Hematopoietic multipotent progenitor cell treated with erythropoietin and hydrocortisone succinate and interleukin-3 and kit ligand, for 15 days (in vitro differentiated cells): ENCODE measurements at places on chromosomes 13 and 19.

GRCh38 chr19:35973487-35973886, 21.5 kb upstream of the SDHAF1 start:
- no peak for DNase-seq

DNA sequence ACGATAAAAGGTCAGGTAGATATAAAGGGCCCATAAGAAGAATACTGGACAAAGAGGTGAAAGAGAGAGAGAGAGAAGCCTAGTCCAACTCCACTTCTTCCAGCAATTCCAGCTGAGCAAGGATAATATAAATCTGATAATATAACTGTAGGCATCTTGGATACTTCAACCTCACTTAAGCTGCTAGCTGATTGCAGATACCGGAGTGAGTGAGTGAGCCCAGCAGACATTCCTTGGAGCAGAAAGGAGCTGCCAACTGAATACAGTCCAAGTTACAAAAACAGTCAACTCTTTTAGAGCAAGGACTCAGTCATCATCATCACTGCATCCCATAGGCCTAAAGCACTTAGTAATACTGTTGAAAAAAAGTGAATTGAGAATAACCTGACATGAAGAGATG, 387.6 kb downstream of the SLITRK6 start:
- no peak for DNase-seq

- DNase-seq = no peak
These were observed 186.3 kb downstream of the TDRD3 start for GRCh38 chr13:60583196-60583888.

DNA sequence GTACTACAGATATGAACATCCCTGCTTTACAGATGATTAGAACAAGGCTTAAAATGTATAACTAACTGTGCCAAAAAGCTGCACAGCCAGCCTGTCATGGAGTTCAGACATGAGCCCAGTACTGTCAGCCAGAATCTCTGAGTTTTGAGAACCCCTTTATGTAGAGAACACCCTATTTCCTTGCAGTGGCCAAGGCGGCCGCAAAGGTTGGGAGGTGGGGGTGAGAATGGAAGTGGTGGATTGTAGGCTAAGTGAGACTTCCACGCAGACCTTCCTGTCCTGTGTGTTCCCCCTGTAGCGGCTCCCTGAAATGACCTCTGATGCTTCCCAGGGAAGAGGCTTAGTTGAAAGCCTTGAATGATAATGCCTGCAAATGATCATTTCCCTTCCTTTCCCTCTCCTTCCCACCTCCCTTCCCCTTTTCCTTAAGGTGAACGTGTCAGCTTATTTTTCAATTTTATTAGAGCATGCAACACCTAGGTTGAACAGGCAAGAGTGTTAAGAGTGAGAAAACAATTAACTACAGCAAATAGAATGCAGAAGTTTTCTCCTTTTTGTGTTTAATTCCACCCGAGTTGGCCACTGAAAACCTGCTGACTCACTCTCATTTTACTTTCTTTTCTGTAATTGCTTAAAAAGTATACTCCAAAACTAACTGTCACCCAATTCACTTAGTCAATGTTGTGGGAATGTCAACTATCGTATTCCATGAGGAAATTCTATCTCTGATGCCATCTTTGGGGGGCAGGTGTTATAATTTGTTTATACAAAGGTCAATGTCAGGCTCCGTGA, 167.0 kb upstream of the EDNRB start:
- no peak for DNase-seq

- DNase-seq = no peak
These were observed 181.5 kb downstream of the POSTN start for GRCh38 chr13:37417060-37417441.

GRCh38 chr13:73532582-73532981, 473.8 kb downstream of the KLF5 start:
- DNase-seq = no peak

- no peak for DNase-seq
These were observed 439.1 kb upstream of the ZNF507 start for GRCh38 chr19:31906111-31906871.

- no peak for DNase-seq
These were observed 16.1 kb downstream of the TTYH1 start for GRCh38 chr19:54431255-54431838.

- DNase-seq = peak; percentile 79
These were observed 6.5 kb upstream of the HSD17B14 start for GRCh38 chr19:48842789-48843162.

DNA sequence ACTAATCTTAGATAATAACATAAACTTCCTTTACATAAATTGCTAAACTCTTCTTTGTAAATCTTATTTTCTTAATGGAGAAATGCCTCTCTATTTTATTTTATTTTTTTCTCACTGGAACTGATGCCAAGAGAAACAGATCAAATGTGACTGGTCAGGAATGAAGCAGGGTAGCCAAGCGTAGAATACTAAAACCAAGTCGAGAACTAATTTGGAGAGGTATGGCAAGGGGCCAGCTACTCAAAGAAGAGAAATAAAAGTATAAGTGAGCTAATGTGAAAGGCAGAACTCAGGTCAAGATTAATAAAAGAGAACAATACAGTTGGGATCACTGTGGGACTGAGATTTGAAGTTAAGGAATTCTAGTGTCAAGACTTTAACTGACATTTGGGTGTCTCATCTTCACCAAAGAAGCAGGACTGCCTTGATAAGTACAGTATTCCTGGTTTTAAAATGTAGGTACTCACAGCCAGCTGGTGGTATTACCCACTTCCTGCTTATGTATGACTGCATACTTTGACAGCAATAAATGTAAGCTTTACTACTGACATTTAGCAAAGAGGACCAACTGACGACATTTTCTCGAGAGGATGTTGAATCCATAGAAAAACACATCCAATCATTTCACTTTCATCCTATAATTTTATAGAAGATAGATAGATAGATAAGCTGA, 1192.2 kb downstream of the EFNB2 start:
- no peak for DNase-seq

DNA sequence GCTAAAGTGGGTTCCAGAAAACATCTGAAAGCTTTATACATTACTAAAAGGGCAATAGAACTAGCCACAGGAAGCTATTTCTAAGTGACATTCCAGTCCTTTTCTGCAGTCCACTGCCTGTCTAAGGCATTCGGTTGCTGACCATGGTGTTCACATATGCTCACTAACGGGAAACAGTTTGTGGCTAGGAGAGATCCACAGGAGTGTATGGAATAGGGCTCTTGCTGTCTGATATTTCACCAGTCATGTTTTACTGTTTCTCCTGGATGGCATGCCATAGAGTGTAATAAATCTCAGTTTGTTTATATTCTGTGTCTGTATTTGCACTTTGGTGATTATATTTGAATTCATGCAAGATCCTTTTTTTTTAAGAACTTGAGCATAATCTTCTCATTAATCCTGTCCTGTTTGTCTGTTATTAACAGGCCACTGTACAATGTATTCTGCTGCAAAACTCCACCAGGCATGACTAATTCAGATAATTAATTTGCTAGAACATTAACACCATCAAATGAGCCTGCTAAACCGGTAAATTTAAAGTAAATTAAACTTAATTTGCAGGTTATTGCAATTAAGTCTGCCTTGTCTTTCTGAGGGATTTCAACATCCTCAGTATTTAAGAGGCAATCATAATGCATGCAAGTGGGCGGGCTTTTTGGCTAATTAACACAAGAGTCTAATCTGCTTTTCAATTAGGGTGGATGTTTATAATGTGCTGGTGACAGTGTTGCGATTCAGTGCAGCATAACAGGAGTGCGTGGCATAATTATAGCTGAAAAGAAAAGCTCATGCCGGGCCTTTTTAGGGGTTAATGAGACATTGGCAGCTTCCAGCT, 201.3 kb downstream of the POU4F1 start:
- no peak for DNase-seq

DNA sequence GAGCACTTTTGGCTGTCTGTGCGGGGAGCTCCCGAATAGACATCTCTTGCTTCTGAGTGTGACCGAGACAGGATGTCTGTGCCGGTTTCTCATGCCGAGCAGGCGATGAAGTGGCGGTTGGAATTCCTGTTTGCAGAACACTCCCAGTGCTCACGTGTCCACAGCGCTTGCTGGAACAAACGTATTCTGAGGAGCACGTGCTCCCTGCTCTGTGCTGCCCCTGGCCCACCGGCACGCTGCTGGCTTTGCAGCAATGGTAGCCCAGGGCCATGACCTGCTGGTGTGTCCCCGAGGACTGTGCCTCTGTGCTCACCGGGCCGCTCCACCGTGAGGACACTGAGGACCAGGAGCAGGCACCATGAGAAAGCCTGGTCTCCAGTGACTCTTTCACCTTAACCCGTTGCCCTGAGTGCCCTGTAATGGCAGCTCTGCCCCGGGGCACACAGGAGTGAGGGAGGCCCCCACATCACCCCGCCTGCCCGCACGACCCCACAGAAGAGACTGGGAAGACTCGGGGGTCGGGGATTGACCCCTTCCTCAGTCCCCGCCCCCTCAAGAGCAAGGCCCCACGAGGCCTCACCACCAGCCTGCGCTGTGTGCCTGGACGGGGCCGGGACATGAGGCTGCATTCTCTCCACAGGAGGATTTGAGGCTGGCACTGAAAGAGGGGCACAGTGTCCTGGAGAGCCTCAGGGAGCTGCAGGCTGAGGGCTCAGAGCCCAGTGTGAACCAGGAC, 40.0 kb upstream of the F7 start:
- DNase-seq = no peak

GRCh38 chr19:38773469-38774177, at the start of gene LGALS7:
Gene LGALS7 (minus strand): TSS chr19:38773517. CDS start chr19:38773492, 25 bp downstream.
- no peak for DNase-seq

DNA sequence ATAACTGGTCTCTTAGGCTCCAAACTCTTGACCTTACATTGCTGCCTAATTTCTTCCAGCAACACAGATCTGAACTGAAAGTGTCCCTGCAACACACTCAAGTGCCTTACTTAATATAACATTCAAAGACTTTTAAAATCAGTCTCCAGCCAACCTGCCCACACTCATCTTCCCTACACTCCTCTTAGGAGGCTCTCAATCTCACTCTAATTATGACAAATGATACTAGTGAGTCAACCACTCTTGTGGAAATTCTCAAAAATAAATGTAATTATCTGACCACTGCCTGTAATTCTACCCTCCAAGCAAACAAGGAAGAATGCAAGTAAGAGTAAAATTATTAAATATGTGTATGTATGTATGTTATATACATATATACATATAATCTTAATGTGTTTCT, 348.1 kb upstream of the MIR17HG start:
- DNase-seq = no peak

DNA sequence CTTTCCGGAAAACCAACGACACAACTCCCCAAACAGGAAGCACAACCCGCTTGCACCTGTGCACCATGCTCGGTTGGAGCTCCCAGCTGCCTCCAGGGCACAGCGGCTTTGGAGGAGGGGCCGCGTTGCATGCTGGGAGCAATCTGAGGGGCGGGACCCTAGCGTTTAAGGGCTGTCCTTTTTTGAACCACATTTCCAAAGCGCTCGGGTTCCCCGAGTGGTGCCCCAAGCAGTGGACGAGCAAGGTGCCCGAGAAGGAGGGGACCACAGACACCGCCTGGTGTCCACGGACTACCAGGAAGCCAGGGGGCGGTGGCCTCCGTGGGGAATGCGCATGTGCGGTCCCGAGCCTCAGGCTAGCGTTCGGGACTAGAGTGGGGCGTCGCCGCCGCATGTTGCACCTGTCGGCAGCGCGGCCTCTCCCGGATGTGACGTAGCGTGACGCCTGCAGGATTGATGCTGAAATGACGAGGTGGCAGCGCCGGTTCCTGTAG, 11.9 kb upstream of the ZNF57 start:
- DNase-seq = no peak

DNA sequence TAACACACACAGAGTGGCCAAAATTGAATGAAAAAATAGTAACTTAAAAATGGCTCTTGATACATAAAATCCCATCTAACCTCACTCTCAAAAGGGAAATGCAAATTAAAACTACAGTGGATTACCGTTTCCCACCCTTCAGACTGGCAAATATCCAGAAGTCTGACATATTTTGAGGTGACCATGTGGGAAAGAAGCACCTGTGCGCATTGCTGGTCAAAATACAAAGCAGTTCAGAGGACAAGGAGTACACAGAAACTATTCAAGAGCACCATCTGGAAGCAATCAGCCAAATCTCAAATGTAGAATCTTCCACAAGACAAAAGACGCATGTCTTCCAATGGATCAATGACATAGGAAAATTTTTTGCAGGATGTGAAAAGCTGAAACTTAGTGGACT, 23.2 kb downstream of the NALCN start:
- DNase-seq = no peak

- DNase-seq = peak; percentile 76
These were observed 16.4 kb upstream of the CYP2B6 start for GRCh38 chr19:40974633-40975037.

GRCh38 chr19:14031719-14032480, at the start of gene IL27RA:
Gene IL27RA (plus strand): TSS chr19:14031762. CDS start chr19:14031873, 111 bp downstream.
- DNase-seq = peak; percentile 11

DNA sequence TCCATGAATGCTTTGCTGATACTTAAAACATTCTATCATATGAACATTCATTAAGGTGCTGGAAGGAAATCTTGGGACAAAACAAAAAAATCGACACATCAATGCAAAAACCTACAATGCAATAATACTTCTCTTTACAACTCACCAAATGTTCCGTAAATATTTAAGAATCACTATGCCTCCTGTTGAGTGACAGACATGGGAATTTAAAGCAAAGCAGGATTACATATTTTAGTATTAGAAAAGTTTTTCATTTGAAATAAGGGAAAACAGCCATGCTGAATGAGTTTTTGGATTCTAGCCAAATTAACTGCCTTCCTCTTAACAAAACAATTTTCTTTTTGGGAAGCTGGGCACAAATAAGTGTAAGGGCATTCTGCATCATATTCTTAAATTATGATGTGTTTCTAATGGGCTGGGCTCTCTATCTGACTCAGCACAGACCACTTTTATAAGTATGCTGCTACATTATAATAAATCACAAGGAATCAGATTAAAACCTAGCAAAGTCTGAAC, 93.7 kb downstream of the RBM26 start:
- DNase-seq = no peak

- no peak for DNase-seq
These were observed 25.4 kb downstream of the ZNF90 start for GRCh38 chr19:20103091-20103740.

DNA sequence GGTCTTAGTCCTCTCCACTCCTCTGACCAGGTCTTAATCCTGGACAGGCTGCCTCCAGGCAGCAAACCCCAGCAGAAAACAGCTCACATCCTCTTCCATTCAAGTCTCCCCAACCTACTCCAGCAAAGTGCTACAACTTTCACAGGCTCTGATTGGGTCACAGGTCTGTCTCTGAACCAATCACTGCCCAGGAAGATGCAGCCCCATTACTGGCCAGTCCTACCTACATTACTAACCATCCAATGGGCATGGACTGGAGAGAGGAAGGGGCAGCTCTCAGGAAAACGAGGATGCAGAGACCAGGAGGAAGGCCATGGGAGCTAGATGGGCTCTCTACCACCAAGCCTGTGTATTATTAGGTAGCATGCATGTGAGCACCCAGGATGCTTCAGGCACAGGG, 12.2 kb downstream of the MED26 start:
- DNase-seq = no peak

DNA sequence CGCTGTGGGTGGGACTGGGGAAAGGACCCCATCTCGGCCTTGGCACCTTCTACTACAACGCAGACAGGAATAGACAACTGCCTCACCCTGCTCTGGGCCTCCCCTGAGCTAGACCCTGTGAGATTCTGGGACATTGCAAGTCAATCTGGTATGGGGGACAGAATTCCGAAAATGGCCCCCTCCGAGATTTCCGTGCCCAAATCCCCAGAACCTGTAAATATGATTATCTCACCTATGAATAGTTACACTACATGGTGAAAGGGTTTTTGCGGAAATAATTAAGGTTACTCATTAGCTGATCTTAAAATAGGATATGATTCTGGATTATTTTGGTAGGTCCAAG, 618 bp upstream of the ZBTB45 start:
- no peak for DNase-seq

GRCh38 chr19:13181747-13182388, 31.7 kb downstream of the IER2 start:
- no peak for DNase-seq
